Amniotic stem cell (primary cell): ENCODE measurements at places on chromosomes 16 and 17.

DNA sequence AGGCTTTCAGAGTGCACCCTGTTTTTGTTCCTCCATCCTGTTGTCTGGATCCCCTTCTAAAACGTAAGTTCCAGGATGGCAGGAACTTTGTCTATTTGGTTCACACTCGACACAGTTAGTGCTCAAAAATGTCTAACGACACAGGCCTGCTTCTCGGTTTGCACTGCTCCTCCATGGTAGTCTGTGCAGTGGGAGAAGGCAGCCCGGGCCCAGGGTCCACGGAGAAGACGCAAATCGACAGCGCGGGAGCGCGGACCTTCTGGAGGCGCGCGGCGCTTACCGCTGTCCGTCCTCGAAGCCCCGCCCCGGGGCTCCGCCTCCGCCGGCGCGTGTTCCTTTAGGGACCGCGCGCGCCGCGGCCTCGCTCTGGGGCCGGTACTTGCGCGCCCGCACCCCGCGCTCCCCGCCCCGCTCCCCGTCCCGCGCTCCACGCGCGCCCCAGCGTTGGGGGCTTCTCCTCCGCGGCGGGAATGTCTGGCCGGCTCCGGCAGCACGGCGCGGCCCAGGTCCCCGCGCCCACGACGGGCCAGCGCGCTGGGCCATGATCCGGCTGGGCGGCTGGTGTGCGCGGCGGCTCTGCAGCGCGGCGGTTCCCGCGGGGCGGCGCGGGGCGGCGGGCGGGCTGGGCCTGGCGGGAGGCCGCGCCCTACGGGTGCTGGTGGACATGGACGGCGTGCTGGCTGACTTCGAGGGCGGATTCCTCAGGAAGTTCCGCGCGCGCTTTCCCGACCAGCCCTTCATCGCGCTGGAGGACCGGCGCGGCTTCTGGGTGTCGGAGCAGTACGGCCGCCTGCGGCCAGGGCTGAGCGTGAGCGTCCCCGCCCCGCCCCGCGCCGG lies at the start of gene NT5M:
Gene NT5M (plus strand): TSS at position 364 of the 837 bp plus-strand sequence. CDS start 178 bp downstream, at position 542.
- peak; percentile 30 for DNase-seq

DNA sequence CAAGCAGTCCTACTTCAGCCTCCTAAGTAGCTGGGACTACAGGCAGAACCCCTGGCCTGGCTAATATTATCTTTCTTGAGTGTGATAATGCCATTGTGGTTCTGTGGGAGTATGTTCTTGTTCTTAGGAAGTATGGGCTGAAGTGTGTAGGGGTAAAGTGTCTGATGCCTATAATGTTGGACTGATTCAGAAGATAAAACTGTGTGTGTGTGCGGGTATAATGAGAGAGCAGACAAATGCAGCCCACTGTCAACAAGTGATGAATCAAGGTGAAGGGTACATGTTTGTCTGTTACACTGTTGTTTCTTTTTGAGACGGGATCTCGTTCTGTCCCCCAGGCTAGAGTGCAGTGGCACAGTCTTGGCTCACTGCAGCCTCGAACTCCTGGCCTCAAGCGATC lies 127.5 kb downstream of the CLEC16A start:
- no peak for DNase-seq

GRCh38 chr17:2025220-2025621 lies at the start of gene RTN4RL1:
RTN4RL1 (minus strand) TSS chr17:2025334; CDS start chr17:2024865, 469 bp downstream.
- no peak for DNase-seq

GRCh38 chr16:58472827-58473226 lies 27.1 kb upstream of the NDRG4 start:
- DNase-seq: no peak

- DNase-seq: peak; percentile 76
Observed at GRCh38 chr16:29700253-29700987, 21.4 kb downstream of the QPRT start.

GRCh38 chr17:77245162-77245926 lies 104.6 kb downstream of the SEC14L1 start:
- DNase-seq: no peak

DNA sequence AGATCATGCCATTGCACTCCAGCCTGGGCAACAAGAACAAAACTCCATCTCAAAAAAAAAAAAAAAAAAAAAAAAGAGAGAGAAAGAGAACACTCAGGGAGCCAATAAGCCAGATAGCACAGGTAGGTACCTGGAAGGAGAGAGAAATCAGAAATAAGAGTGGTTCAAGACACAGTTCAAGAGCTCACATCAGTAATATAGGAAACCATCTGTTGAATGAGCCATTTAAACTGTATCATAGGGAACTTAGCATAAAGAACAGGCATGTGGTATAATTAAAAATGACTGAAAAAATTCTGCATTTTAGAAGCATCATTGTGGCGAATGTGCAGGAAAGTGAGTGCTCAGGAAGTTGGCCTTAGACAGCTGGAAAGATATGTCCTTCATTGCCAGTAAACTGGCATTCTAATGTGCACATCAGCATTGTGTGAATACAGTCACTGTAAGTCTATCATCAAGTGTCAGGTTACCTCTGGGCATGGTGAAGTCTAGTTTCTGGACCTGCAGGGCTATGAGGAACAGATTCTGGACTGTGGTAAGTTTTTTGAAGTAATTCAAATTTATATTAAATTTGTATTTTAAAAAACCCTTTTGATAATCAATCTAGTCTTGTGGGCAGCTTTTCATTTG lies 20.4 kb downstream of the KRT12 start:
- DNase-seq: no peak

- peak; percentile 23 for DNase-seq
Observed at GRCh38 chr17:17666111-17666714, 15.0 kb upstream of the RAI1 start.

DNA sequence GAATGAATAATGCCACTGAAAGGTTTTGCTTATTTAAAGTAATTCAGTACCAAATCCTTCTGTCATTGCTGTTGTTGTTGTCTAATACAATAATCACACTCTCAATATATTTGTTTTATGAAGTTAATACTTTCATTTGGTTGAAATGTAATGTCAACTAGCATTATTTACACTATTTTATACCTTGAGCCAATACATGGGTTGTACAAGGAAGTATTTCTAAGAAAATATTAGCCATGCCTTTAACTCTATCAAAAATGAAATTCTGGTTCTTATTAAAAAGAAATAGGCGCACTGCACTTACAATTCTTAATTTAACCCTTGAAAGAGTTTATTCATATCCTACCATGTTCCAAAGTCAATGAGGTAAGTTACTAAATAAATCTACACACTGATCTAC lies 17.6 kb upstream of the ABCA10 start:
- DNase-seq: no peak

DNA sequence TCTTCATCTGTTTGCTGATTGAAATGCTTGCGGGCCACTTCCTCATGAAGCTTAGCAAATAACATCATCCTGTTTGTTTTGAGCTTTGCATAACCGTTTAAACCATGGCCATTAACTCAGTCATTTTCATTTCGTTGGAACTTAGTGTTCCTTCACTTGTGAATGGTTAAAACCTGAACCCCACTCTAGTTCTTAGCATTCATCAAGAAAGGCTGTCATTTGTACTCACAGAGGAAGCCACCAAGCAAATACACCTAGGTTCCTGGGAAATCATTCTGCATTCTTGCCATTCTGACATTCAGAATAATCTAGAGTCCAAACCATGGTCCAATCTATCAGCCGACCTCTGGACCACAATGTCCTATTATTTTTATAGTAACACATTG lies 8.4 kb upstream of the TAT start:
- DNase-seq: no peak

DNA sequence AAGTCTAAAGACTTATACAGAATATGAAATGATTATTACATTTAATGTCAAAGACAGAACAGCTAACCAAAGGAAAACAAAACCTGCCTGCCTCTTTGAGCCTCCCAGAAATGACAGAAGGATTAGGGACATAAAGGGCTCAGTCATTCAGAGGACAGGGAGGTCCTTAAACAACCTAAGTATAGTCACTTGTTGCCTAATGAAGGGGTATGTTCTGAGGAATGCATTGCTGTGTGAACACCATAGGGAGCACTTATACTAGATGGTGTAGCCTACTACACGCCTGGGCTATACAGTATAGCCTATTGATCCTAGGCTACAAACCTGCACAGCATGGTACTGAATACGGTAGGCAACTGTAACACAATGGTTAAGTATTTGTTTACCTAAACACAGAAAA lies 106.4 kb downstream of the PARN start:
- DNase-seq: no peak

DNA sequence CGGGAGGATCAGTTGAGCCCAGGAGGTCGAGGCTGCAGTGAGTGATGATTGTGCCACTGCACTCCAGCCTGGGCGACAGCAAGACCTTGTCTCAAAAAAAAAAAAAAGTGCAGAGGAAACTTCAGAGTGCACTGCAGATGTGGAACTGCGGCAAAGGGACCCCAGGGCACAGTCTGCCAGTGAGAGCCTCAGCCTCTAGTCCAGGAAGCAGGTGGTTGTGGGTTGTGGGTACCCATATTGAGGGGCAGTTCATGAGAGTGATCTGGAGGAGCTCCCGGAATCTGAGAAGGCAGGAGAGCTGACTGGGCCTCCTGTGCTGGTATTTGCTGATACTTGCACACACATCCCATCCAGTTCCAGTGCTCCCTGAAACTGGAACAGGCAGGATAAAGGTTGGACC lies 13.1 kb downstream of the FOXN1 start:
- DNase-seq: no peak

GRCh38 chr17:69505740-69506139 lies 91.2 kb downstream of the MAP2K6 start:
- no peak for DNase-seq

DNA sequence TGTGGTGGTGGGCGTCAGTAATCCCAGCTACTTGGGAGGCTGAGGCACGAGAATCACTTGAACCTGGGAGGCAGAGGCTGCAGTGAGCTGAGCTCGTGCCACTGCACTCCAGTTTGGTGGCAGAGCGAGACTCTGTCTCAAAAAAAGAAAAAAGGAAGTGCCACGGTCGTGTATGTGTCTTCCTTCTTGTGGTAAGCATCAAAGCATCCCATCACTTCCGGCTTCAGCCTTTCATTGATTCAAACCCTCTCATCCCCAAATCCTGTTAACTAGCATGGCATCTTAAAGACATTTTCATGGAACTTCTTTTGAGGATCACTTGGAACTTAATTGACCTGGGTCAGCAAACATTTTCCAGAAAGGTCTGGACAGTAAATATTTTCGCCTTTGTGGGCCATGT lies 126.2 kb downstream of the CPPED1 start:
- no peak for DNase-seq

DNA sequence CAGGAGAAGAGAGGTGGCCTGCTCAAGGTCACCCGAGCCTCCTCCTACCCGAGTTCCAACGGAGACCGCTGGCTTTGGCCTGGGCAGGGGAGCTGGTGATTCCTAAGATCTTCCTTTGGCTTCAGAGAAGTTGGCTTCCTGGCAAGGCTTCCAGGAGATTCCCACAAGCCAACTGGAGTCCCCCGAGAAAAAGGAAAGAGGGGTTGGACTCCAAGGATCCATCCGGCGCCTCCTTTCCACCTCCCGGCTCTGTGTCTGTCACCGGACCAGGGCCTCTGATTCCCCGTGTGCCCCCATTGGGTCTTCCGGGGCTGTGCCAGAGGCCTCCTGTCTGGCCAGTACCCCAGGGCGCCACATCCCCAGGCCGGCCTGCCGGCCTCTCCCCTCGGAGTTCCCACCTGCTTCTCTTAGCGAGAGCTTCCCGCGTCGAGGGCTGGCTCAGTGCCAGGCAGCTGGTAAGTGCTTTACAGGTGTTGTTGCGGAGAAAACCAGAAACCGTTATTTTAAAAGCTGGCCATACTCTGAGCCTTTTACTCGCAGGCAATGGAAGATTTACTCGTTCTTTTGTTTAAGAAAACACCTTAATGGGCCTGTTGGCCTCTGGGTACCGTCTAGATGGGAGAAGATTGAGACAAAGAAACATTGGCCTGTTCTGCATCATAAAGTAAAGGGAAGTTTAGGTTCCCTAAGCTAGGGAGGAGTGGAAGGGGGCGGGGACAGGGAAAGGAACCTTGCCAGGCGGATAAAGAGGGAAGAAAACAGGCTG lies 258.4 kb upstream of the SDK2 start:
- DNase-seq: no peak

GRCh38 chr17:73293480-73293911 lies 18.3 kb downstream of the CDC42EP4 start:
- no peak for DNase-seq

- DNase-seq: no peak
Observed at GRCh38 chr16:52209227-52209626, 337.7 kb downstream of the TOX3 start.

GRCh38 chr16:47492428-47493377 lies 31.6 kb downstream of the PHKB start:
- DNase-seq: no peak

- no peak for DNase-seq
Observed at GRCh38 chr17:10793816-10794215, 10.1 kb downstream of the TMEM238L start.

GRCh38 chr17:6145946-6146345 lies 75.8 kb downstream of the WSCD1 start:
- no peak for DNase-seq

- no peak for DNase-seq
Observed at GRCh38 chr17:73427198-73427597, 115.4 kb upstream of the CDC42EP4 start.

DNA sequence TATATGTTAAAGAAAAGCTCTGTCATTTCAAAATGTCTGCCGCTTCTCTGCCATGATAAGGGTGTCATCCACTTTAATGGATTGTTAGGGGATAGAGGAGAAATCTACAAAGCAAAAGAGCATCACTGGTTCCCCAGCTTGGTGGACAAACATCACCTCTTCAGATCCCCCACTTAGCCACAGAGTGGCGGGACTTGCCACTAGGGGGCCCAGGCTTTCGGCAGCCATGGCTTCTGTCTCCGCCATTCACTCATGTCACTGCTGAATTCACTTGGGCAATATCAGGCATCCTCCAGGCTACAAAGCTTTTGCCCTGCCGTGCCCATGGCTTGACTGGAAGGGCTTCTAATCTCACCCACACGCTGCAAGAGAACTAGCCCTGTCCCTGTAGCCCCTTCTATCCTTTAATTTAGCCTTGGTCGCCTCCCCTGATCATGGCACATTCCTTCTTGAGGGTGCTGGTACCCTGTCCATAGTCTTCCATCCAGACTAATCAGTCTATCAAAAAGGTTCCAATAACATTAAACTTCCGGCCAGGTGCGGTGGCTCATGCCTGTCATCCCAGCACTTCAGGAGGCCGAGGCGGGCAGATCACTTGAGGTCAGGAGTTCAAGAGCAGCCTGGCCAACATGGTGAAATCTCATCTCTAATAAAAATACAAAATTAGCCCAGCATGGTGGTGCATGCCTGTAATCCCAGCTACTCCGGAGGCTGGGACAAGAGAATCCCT lies 34.7 kb downstream of the SBK1 start:
- DNase-seq: no peak

GRCh38 chr17:32558326-32558955 lies 71.6 kb downstream of the CDK5R1 start:
- no peak for DNase-seq

DNA sequence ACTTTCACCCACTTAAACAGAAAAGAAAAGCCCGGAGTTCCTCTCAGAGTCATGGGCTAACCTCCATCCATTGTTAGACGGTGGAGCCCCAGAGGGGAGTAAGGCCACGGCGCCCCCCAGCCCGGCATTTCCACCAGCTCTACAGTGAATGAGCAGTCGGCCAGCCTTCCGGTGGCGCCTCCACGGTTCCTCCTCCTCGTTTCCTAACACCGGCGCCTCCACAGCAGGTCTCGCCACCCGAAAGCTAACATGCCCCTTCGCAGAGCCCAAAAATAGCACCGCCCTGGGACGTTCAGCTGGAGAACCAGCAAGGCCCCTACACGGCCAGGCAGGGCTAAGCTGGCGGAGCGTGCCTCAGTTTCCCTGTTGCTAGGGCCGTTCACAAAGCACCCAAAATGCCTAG lies 858 bp downstream of the MMD start:
- DNase-seq: peak; percentile 11
